ENCODE measurements at places on chromosomes 3 and 15.

GRCh38 chr3:107619549-107619948, 96.8 kb downstream of the BBX start:
- DNase-seq, result no peak

DNA sequence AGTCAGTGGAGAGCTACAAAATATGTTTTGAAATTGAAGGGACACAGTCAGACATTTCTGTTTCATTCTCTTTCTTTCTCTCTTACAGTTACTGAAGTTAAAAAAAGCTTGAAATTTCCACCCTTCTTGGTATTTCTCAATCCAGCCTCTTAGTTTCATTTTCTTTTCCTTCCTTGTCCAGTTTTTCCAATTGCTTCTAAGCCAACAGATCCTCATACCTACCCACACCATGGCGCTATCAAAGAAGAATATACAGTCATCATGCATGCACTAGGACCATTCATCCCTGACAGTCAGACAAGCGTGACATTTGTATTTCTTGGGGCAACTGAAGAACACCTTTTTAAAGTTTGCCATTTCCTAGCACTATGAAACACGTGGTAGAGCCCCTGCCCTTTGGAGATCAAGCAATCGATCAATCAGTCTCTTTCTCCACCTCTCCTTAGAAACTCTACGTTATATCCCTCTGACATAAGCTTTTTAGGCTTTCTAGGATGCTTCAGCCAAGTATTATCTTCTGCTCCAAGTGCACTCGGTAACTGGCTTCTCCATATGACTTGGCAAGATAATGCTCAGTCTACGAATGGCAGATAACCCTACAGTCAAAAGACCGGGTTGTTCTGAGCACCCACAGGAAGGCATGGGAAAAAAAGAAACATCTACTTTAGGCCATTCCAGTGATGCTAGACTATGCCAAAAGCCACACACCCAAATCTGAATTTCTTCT, 65.4 kb downstream of the FBN1 start:
- no peak for DNase-seq

GRCh38 chr3:179624451-179624850, 19.9 kb downstream of the NDUFB5 start:
- no peak for DNase-seq

- no peak for DNase-seq
These were observed 165.1 kb upstream of the GOLIM4 start for GRCh38 chr3:168260859-168261258.
